ENCODE measurements at places on chromosomes 13 and 19.

DNA sequence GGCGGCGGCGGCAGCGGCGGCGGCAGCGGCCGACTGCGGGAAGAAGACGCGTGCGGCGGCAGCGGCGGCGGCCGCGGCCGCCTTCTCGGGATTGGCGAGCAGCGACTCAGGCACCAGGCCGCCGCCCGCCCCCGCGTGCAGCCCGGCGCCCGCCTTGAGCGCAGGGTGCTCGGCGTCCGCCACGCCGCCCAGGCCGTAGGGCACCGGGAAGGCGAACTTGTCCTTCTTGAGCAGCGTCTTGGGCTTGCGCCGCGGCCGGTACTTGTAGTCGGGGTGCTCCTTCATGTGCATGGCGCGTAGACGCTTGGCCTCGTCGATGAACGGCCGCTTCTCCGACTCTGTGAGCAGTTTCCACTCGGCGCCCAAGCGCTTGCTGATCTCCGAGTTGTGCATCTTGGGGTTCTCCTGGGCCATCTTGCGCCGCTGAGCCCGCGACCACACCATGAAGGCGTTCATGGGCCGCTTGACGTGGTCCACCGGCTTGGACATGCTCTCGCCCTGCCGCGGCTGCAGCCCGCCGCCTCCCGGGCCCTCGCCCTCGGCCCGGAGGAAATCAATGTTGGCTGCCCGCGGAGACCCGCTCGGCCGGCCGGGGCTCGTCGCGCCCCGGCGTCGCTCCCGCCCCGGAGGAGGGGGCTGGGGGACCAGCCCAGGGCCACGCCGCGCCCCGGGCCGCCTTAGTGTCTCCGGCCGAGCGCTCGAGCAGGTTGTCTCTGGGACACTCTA, 621 bp downstream of the SOX21 start:
- no peak for DNase-seq

GRCh38 chr19:46372901-46373490, 26.1 kb downstream of the PPP5C start:
- DNase-seq: no peak

- DNase-seq: no peak
Observed at GRCh38 chr19:4186087-4186993, 3.9 kb downstream of the ANKRD24 start.

- no peak for DNase-seq
Observed at GRCh38 chr19:10898633-10899032, 27.3 kb downstream of the CARM1 start.

DNA sequence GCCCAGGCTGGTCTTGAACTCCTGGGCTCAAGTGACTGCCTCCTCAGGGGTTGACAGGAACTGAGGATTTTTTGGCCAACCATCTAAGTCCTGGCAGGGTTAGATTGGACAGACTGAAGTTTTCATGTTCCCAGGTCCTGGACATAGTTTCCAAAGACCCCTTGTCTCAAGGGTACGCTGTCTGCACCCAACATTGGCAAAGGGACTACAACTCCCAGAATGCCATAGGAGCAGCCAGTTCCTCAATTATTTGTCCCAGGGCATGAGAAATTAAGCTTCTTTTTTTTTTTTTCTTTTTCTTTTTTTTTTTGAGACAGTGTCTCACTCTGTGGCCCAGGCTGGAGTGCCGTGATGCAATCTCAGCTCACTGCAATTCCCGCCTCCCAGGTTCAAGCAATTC, 6.9 kb downstream of the GYS1 start:
- no peak for DNase-seq

DNA sequence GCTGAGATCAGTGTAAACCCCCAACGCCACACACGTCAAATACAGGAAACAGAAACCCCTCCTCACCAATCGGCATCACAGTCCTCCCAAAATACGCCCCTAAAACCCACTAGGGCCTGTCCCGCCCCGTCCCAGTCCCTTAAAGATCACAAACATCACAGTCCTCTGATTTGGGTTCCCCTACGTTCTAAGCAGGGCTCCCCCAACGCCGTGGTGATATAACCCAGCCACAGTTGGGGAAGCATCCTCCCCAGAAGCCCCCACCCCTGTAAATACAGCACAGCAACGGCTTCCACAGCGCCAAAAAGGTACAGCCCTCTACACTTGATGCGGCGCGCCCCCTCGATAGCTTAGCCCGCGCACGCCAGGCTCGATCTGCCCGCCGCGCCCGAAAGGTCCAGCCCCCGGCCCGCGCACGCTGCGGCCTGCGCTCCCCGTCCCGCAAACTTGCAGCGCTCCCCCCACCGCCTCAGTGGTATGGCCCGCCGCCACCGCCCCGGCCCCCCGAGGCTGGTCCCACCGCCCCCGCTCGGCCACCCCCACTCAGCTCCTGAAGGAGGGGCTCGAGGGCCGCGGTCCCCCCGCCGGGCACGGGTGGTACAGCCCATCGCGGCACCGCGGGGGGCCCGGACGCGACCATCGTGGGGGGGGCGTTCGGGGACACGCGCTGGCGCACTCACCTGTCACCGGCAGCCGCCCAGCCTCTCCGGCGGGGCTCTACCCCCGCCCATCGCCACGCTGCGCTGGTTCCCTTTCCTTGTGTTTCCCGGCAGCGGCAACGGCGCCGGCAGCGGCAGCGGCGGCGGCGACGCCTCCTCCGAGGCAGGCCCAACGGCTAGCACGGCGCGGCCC, at the start of gene AKT2:
Gene AKT2 (minus strand): TSS at position 845 of the 852 bp plus-strand sequence. CDS start 20,078 bp downstream, outside the sequence.
- DNase-seq: no peak

GRCh38 chr19:34171539-34171876, 796 bp upstream of the LSM14A start:
- no peak for DNase-seq

DNA sequence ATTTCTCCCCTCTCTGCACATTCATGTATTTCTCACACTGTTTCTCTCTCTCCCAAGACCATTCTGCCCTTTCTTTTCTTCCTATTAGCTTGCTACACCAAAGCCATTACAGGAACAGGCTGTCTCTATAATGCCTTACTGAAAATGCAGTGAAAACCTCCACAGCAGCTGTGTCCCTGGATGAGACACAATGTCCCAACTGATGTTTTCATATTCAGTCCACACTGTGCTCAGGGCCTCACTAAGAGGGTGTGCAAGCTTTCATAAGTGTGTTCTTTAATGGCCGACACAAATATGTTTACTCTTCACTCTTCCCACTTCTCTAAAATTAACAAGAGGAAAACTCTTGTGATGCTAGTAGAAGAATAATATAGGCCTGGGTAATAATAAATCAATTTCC, 163.4 kb downstream of the KCTD12 start:
- no peak for DNase-seq

DNA sequence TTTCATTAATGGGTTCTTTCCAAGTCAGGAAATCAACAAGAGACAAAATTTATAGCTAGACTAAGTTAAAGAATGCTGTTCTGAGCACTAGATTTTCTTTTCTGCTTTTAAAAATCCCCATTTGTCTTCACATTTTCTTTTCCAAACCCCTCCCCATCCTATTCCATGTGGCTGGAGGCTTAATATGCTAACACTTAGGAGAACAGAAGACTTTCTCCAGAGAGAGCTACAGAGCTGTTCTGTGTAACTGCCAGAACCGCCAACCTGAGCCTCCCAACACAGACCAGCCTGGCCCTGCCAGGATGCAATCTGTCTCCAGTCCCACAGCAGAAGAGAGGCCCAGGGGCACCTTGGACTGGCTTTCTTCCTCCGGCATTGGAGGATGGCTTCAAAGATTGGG, 264.1 kb downstream of the NDFIP2 start:
- DNase-seq: no peak

DNA sequence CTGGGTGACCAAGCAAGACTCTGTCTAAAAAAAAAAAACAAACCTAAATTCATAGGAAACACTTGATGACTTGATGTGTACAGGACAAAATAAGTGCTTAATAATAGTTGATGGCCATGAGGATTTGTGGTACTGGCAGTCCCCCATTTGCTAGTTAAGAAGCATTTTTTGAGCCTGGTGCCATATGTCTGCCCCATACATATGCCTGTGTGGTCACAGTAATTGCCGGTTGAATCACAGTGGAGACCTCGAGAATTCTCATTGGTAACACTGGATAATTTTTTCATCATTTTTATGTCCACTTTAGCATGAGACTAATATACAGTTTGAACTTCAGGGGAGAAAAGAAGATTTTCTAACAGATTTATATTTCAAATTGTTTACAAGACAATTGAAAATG, 79.2 kb downstream of the LRCH1 start:
- no peak for DNase-seq

DNA sequence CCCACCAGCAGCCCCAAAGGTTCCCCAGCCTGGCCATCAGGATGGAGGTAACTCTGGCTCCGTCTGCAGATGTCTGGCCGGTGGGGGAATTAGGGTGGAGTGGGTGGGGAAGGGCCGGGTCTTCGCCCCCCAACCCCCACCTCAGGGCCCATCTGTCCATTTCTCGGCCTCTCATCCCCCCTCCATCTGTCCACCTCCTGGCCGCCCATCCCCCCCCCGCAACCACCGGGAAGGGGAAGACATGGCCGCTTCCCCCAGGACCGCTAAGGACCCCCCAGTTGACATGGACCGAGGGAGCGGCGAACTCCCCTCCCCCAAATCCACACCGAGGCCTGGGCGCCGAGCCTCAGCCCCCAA, 793 bp downstream of the LRFN1 start:
- DNase-seq: no peak

DNA sequence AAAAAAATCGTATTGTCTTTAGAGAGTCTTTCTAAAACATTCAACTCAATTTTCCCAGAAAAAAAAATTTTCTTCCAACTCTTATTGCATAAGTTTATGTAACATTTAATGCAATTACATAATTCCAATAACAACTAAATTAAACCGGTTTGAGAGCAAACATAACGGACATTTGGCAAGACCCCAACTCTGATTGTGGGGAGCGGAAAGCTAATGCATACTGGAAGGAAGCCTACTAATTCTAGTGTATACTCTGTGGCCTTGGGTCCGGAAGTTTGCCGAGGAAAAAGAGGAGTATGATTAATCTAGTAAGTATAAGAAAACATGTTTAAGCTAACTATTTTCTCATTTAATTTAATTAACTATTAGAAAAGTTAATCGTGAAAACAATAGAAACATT, 21.3 kb upstream of the MIR17HG start:
- no peak for DNase-seq

DNA sequence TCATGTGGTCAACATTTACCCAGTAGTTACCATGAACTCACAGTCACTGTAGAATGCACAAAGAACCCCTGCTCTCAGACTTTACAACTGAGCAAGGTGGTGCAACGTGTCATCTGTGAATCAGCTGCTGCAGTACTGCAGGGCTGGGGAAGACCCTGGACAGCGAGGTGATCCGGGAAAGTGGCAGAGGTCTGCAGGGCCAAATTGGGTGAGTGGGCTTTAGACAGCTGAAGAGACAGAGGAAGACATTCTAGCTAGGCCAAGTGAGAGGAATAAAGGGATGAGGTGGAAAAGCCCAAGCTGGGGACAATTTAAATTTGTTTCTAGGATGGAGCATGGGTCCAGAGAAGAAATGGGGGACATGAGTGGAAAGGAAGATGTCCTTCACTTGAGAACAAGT, 270.5 kb downstream of the DCLK1 start:
- DNase-seq: no peak

DNA sequence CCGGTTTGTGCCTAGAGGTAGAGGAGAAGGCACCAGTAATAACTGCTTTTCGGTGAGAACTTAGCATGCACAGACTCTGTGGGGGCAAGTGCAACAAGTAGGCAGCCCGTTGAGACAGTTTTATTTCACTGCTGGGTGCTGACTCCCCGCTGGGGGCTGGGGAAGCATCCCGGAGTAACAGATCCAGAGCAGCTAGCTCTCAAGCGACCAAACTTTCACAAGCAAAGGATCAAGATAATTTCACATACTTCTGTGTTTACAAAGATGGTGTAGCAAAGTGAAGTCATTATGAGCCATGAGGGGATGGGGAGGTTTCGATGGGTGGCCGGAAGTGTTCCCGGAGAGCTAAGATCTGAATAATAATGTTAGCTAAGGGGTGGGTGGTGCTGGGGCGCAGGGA, 2.8 kb downstream of the NACC1 start:
- DNase-seq: no peak

DNA sequence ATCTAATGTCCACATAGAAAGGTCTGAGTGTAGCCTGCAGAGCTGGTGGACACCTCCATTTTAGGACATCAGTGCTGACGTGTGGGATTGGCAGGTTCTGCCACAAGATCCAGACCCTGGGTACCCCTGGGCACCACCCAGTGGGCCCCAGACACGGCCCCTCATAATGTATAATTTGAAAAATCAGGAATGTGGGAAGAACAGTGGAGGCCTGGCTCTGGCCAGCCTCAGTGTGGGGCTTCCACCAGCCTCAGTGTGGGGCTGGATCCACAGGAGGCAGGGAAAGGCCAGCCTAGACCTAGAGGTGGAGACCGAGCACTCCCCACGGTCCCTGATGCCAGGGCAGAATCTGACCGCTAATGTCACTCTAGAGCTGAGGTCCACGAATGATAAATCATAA, 150.7 kb upstream of the SOX1 start:
- DNase-seq: no peak

GRCh38 chr13:22175241-22175640, 504.4 kb downstream of the FGF9 start:
- no peak for DNase-seq

GRCh38 chr19:42488783-42489521, 39.3 kb downstream of the CEACAM1 start:
- no peak for DNase-seq

DNA sequence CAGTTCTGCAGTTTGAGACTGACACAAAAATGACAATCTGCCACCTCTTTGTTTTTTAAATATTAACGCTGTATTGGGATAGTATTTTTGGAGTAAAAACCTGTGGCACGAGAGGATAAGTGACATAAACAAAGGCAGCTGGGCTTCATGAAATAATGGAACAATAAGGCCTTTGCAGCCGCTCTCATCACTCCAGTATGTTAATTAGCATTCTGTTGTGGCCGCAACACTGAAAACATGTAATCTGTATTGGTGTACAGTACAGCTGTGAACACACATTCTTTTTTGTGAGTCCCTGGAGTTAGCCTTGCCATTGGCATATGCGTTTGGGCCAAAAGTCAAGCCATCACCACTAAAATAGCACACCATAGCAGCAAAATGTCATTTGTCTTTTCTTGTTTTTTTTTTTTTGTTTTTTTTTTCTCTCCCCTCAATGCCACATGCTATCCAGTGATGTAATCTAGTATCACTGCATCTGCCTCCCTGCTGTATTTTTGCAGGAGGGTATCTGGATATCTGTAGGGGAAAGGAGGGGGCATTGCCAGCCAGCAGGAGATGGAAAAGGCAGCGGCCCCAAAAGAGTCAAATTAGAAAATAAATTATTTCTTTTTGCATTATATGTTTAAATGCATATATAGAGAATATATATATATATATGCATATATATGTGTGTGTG, 885 bp upstream of the ZNF536 start:
- no peak for DNase-seq
